B cell (primary cell): ENCODE measurements at places on chromosomes 1 and 21.

DNA sequence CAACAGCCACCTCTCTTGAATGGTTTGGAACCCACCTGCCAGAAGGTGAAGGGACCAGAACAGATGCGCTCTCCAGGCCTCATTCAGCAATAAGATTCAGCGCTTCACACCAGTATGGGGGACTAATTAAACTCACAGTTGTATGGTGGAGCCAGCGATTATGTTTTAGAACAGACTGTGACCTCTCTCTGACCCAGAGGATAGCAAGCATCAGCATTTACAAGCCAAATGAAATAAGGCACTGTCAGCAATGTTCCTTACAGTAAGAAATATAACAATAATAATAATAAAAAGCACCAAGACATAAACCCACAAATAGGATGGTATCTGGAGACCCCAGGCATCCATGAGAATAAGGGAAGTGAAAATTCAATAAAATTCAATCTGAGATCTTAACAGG is 6.9 kb upstream of the CDC42BPA start:
- no peak for DNase-seq

DNA sequence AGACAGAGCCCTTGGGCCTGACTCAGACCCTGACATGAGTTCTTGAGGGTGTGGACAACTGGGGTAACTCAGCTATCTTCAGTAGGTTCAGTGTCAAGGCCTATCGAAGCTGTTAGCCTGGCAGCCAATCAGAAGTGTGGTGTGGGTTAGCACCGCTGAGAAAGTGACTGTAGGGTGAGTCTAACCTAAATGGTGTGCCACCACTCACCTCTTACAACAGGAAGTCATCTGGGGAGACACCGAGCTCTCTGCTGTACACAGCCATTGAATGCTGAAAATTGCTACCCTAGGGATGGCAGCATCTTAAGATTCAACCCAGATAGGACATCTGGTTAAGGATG is 44.6 kb downstream of the RASSF5 start:
- peak; percentile 29 for DNase-seq

GRCh38 chr1:226466296-226466695 is 58.4 kb upstream of the PARP1 start:
- no peak for DNase-seq

GRCh38 chr1:76075877-76076276 is 1.3 kb downstream of the ST6GALNAC3 start:
- DNase-seq, result peak; percentile 78

- no peak for DNase-seq
Measured at GRCh38 chr1:55584526-55585401, 369.6 kb upstream of the USP24 start.

- DNase-seq, result no peak
Measured at GRCh38 chr1:228786361-228787129, 51.3 kb downstream of the RHOU start.

DNA sequence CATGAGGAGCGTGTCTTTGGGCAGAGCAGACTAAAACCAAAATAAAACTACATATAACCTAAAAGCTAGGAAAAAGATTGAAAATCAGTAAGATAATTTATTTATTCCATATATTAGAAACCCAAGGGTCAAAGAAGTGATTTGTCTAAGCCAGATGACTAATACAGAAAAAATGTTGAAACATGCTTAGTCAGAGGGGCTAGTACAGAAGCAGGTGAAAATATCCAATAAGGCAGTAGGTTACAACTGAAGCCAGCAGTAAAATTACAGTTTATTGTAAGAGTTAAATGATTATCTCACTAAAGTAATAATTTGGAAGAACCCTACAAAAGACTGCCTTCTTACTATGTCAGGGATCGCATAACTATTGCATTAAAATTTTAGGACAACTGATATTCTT is 1190.9 kb upstream of the PRMT6 start:
- no peak for DNase-seq

DNA sequence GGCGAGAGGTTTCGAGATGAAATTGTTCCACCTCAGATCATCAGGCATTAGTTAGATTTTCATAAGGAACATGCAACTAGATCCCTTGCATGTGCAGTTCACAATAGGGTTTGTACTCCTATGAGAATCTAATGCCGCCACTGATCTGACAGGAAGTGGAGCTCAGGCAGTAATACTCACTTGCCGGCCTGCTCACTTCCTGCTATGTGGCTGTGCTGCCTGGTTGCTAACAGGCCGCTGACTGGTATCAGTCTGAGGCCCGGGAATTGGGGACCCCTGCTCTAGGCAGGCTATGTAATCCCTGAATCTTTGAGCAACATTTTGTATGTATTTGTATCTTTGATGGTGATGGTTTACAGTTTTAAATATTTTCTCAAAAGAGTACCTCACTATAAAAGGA is 32.5 kb downstream of the XKR8 start:
- DNase-seq, result peak; percentile 26

DNA sequence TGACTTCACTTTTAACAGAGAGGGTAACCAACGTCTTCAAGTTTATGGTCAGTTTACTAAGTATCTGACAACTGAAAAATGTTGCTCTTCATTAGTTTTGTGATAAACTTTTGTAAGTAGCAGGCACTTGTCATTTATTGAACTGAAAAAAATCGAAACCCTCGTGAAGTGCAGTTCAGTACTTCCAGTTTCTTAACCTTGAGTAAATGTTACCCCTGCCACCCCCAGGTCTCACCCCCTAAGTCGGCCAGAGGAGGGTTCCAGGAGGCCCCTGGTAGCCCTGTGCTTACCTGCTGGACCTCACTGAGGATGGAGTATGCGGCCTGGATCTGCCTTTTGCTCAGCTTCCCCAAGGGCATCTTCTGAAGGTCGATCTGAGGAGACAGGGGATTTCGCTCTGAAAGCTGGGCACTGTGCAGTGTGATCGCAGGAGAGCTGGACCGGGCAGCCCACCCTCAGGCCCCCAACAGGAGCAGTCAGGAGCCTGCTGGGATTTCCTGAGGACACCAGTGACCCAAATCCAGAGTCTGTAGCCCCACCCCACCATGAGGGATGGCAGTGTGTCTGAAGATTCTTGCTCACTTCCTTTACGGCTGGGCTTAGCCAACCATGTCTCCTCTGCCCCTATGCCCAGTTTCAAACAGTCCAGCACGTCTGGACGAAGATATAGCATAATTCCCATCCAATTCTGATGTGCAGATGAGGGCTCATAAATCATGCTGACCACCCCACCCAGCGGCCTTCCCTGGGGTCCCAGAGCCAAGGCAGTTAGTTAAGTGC is 37.6 kb downstream of the PARP1 start:
- DNase-seq, result peak; percentile 42

DNA sequence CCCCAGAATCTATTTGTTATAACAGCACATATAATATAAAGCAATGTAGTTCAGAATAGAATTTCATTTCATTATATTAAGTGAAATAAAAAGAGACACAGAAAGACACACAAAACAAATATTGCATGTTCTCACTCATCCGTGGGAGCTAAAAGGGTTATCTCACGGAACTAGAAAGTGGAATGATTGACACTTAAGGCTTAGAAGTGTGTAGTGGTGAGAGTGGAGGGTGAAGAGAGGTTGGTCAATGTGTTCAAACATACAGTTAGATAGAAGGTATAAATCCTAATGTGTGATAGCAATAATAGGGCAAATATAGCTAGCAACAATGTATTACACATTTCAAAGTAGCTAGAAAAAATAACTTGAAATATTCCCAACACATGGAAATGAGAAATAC is 1001.7 kb upstream of the TMPRSS15 start:
- no peak for DNase-seq

GRCh38 chr1:84272401-84272800 is 29.1 kb upstream of the SAMD13 start:
- no peak for DNase-seq

- no peak for DNase-seq
Measured at GRCh38 chr21:38121888-38122720, 134.7 kb upstream of the KCNJ15 start.

DNA sequence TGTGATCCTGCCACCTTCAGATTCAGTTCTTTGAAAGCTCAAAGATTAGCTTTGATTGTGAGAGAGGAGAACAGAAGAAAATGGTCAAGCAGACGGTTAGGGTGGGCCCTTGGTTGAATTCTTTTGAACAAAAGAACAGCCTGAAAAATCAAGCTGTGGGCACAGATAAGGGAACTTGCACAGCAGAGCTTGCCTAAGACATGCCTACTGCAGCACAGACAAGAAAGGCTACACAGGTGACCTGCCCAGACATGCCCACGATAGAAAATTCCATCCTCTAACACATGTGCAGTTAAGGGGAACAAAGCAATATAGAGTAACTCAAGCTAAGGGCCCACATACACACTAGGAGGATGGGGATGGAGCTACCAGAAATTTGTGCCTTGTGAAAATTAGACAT is 512.5 kb upstream of the LRRC7 start:
- DNase-seq, result no peak

GRCh38 chr1:111778066-111778465 is 22.4 kb downstream of the DDX20 start:
- DNase-seq, result no peak

DNA sequence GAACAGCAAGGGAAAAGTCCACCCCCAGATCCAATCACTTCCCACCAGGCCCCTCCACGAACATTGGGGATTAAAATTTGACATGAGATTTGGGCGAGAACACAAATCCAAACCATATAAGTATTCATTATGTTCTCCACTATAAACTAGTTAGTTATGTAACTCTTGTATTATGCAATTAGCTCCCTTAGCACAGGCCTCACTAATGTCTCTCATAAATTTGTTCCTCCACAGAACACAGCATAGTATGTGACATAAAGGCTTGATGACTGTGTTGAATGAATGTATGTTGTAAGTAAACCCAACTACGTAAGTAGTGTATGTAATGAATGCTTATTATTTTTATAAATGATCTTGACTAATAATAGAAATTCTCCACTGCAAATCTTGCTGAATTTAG is 223.3 kb upstream of the ZRANB2 start:
- DNase-seq, result no peak

- DNase-seq, result no peak
Measured at GRCh38 chr1:77536813-77537212, 145.6 kb downstream of the ZZZ3 start.

GRCh38 chr1:228242409-228242808 is 34.6 kb downstream of the OBSCN start:
- no peak for DNase-seq
